ENCODE measurements at places on chromosomes 4 and X. TPM values are rescaled to one million over a fixed set of nuclear protein-coding genes. Genes with fewer than 3 reads are reported as not detected.

NHSL2 gene
- 1.0 TPM for total RNA-seq

ZCCHC18 gene
- 0.63 TPM for total RNA-seq

FGB gene
- total RNA-seq, result 2.9 TPM

MAMLD1 gene
- 1.5 TPM for total RNA-seq

STK32B gene
- total RNA-seq, result 4.2 TPM

NEUROG2 gene
- not detected for total RNA-seq

BCAP31 gene
- 155 TPM for total RNA-seq

SSX1 gene
- not detected for total RNA-seq

ITGB1BP2 gene
- total RNA-seq, result 0.29 TPM

GAGE1 gene
- total RNA-seq, result not detected

CYTL1 gene
- 8.1 TPM for total RNA-seq

FRMPD4 gene
- total RNA-seq, result 0.06 TPM

ERAS gene
- total RNA-seq, result not detected

CSAG3 gene
- total RNA-seq, result not detected

ASB12 gene
- not detected for total RNA-seq

NSG1 gene
- total RNA-seq, result 1.6 TPM

RGN gene
- 0.80 TPM for total RNA-seq

PPM1K gene
- 7.1 TPM for total RNA-seq

ATOH1 gene
- total RNA-seq, result not detected

BMX gene
- not detected for total RNA-seq

PABPC1L2A gene
- not detected for total RNA-seq

FAM199X gene
- total RNA-seq, result 16.3 TPM

ERCC6L gene
- 6.6 TPM for total RNA-seq

PCDH18 gene
- 1.5 TPM for total RNA-seq

BMP3 gene
- total RNA-seq, result not detected

HPGDS gene
- total RNA-seq, result not detected

SUPT20HL1 gene
- total RNA-seq, result not detected

NWD2 gene
- total RNA-seq, result not detected

NUDT11 gene
- 11.9 TPM for total RNA-seq

QRFPR gene
- total RNA-seq, result 0.51 TPM

EPHA5 gene
- 0.29 TPM for total RNA-seq

SERTM2 gene
- total RNA-seq, result not detected

KLF3 gene
- 23.0 TPM for total RNA-seq

RASGEF1B gene
- total RNA-seq, result 1.0 TPM

KLB gene
- not detected for total RNA-seq

All from epithelial cell of proximal tubule (primary cell).